IPS DF 6.9 (cell line): ENCODE measurements at places on chromosomes 16 and 17.

DNA sequence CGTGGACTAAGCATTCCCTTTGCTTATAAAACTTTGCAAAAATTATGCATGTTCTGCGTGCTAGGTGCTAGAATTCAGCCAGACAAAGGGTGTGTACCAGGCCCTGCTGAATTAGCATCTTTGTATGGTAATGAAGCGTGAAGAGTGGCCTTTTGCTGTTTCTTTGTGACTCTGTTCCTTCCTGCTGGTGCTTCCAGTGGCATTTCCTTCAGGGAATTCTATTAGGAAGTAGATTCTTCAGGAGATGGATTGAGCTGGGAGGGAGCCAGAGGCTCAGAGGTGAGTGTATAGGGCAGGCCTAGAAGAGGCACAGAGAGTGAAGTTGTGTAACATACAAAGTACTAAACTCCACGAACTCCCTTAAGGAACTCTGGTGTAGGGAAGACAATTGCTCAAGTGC, 73.9 kb upstream of the ASIC2 start:
- DNase-seq: no peak

GRCh38 chr16:67529582-67530012, 968 bp downstream of the RIPOR1 start:
- no peak for DNase-seq

DNA sequence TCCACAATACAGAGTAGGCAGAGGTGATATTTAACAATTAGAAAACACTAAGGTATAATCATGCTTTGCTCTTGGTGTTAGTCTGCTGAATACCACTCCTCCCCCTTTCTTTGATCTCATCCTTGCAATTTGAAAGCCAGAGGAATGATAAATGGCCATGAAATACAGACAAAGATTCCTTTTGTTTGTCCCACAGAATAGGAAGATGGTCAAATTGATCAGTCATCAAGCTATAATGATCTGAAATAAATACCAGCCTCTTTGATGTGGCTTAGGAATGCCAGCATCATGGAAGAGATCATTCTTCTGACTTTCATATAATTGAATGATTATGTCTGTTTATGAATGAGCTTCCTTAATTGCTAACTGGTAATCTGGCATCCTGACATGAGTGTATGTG, 1541.7 kb upstream of the CDH8 start:
- no peak for DNase-seq

GRCh38 chr17:10266296-10266876, 68.0 kb upstream of the GAS7 start:
- DNase-seq: no peak

- no peak for DNase-seq
Measured at GRCh38 chr16:29154088-29154487, 169.2 kb downstream of the LAT start.

GRCh38 chr17:70772761-70773160, 603.4 kb downstream of the KCNJ2 start:
- DNase-seq: no peak

GRCh38 chr17:8176197-8176940, at the start of gene TMEM107:
TSS of gene TMEM107 (minus strand) at chr17:8176380. CDS start at chr17:8176286, 94 bp downstream.
- no peak for DNase-seq

- DNase-seq: no peak
Measured at GRCh38 chr16:46884513-46885293, 541 bp downstream of the GPT2 start.

GRCh38 chr17:8289103-8289397, 580 bp downstream of the RANGRF start:
- no peak for DNase-seq

- no peak for DNase-seq
Measured at GRCh38 chr17:65028545-65028843, 28.0 kb downstream of the GNA13 start.

DNA sequence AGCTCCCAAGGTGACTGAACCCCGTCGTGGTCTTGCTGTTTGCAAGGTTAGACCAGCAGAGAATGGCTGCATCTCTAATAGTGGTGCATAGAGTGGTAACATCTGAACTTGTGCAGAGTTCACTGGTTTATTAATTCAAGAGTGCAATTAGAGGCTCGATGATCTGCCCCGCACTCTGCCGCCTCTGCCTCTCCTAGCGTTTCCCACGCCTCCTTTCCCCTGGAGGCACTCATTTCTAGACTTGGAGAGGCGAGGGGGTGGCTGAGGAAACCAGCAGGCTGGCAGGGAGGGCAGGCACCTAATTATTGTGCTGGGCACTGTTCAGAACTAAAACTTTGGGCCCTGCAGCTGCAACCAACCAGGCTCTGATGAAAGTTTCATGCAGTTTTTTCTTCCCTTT, 363.5 kb upstream of the EEF2KMT start:
- no peak for DNase-seq

GRCh38 chr17:66746736-66747135, 88.2 kb upstream of the CACNG5 start:
- no peak for DNase-seq
